ENCODE measurements at places on chromosomes 7 and 10.

- no peak for DNase-seq
These were observed 46.6 kb upstream of the VIPR2 start for GRCh38 chr7:159191236-159191635.

DNA sequence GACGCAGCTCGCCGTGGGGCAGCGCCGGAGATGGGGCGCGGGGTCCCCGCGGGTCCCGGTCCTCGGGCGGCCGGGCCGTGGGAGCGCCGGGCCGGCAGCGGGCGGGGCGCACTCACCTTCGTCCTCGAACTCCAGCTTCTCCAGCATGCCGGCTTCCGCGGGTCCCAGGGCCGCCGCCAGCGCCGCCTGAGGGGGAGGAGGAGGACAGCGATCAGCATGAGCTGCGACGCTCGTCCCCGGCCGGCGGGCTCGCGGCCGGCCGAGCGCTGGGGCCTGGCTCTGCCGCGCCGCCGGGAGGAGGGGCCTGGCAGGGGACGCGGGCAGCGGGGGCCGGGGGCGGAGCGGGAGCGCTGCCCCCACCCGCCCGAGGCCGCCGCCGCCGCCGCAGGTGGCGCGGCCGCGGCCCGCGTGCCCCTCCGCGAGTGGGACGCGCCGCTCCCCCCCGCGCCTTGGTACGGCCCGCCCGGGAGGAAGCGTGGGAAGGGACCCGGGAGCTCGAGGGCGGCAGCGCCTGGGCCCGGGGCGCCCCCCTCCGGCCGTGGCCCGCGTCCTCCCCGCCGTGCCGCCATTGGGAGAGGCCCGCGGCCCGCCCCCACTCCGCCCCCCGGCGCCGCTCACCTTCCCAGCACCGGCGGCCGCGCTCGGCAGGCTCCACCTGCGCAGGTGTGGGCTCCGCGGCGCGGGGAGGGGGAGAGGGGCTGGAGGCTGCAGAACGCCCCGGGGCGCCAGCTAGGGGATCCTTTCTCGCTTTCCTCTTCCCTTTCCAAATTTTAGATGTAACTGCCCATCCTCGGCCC, 112.5 kb upstream of the RHEB start:
- peak; percentile 51 for DNase-seq

DNA sequence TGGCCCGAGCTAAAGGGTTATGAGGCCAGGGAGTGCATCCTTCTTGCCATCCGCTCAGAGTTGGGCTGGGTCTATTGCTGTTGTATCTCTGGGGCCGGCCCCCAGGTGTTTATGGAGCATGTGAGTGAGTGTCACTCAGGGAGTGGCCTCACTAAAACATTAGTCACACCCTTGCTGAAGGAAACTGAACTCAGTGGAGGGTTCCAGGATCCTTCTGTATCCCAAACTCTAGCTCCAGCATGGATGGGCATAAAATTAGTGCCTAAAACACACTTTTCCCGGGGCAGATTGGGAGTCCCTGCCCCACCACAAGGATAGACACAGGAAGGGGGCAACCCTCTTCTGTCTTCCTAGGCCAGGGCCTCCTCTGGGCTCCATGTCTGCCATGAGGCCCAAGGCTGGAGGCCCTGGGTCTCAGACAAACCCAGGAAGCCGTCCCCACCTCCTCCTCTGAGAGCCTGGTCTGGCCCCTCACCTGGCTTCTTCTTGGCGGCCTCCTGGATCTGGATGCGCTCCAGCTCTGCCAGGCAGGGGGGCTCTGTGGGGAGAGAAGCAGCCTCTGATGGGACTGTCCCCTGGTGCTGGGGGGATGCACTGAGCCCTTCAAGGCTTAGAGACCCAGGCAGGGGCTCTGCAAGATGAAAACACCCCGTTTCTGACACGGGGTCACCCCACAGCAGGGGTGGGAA, 24.5 kb downstream of the SPOCK2 start:
- DNase-seq = no peak

DNA sequence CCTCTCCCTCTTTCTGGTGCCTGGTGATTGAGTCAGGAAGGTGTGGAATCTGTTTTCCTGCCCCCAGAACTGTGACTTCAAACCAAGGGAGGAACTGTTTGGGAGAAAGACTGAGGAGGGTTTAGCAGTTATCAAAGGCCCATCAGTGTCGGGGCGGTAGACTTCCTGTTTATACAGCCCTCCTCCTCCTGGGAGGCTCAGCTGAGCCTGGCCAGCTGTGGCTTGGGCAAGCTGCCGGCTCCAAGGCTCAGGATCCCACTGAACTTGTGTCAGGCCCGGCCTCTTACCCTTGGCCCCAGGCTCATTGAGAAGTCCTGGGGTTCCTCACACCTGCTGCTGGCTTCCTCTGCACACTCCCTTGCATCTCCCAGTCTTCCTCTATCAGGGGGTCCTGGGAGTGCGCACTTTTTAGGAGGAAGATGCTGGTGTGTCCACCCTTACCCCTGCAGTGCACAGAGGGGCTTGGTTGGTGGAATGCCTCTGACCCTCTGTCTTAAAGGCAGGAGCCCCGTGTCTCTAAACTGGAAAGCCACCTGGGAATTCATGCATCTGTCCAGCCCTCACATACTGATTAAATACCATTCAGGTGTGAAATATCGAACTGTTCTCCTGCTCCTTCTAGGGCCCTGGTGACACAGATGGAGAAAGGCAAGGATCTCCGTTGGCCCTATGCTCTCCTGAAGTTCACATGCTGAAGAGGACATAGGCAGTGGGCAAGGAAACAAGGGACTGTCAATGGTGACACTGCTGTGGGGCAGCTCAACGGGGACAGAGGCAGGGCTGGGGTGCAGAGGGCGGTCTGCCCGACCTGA, 32.4 kb downstream of the CXCL12 start:
- DNase-seq = no peak

DNA sequence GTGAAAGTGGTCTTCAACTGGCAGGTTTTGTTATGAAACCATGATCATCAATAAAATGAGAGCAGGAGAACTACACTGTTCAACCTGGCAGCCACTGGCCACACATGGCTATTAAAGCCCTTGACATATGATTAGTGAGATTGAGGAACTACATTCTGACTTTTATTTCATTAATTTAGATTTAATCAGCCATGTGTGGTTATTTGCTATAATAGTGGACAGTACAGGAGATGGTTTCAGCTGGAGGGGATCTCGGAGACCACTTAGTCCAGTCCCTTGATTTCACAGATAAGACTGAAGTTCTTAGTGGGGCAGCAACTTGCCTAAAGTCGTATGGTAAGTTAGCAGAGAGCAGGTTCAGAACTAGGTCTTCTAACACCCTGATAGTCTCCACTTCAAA, 111.7 kb upstream of the BMPER start:
- DNase-seq = no peak

GRCh38 chr10:112835944-112836451, 114.0 kb upstream of the TCF7L2 start:
- DNase-seq = no peak

GRCh38 chr10:35927990-35928488, 285.9 kb upstream of the FZD8 start:
- no peak for DNase-seq

DNA sequence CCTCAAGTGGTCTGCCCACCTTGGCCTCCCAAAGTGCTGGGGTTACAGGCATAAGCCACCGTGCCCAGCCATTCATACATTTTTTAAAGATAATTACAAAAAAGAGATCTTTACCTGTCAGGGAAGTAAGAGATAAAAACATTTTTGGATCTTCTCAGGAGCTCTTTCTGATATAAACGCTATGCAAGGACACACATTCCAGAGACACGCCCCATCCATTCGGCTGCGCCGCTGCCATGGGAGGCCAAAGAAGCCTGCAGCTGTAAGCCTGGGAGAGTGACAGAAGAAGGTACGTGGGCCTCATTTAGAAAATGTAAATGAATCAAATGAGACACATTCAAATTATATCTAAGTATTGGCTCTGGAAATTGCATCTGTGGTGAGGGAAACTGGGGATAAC, 85.3 kb downstream of the LYZL1 start:
- DNase-seq = no peak

GRCh38 chr10:79602953-79603352, 7.8 kb upstream of the SFTPA1 start:
- DNase-seq = no peak

GRCh38 chr10:119343011-119343601, 135.7 kb downstream of the GRK5 start:
- no peak for DNase-seq

GRCh38 chr10:42962110-42962901, 114.6 kb upstream of the RET start:
- no peak for DNase-seq

DNA sequence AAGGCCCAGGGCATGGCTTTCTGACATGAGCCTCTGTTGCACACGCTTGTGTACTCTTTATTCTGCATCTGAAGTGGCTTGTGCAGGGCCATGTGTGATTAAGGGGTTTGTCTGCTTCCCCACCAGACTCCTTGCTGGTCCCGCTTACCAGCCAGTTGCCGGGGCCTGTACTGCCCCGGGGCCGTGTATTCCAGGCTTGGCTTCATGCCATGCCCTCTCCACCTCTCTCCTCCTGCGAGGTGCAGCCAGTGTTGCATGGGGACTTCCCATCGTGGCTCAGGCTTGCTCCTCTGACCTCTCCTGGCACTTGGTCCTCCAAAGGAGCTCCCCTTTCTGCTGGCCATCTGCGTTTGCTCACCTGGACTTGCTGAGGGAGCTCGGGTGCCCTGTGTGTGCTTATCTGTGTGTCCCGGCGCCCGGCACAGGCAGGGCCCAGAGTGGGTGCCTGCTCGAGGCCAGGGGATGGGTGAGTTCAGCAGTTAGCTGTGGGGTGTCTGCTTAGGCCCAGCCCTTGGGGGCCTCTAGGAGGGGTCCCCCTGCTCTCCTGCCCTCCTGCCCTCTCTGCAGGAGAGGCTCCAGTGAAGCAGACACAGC, 11.0 kb upstream of the C10orf143 start:
- DNase-seq = no peak

- DNase-seq = no peak
These were observed 45.8 kb downstream of the CCNY start for GRCh38 chr10:35382096-35382495.

- DNase-seq = no peak
These were observed 20.0 kb downstream of the GSDME start for GRCh38 chr7:24737281-24737680.

DNA sequence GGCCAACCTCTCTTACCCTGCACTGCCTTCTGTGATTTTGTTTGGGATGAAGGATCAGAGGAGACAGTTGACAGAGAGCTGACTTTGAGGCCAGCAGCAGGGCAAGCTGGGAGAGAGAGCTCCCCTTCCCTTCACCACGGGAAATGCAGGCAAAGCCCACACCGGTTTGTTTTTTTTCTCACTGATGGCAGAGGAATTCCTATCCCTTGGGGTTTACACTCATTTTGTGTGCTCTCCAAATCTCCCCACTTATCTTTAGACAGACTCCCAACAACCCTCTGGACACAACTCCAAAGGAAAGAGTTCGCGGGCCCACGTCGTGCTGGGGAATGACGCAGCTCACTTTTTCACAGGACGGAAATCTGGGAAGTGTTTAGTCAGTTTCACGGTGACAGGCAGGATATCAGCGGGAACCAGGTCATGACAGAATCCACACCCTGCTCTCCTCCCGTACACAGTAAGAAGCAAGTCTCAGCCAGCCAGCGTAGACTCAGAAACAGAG, 68.3 kb upstream of the FAM171A1 start:
- DNase-seq = no peak
